Panc1 (cell line): ENCODE measurements at places on chromosomes 12 and 14.

- no peak for DNase-seq
Observed at GRCh38 chr12:98924-99352, 32.4 kb downstream of the IQSEC3 start.

- DNase-seq = no peak
Observed at GRCh38 chr12:20140751-20141150, 227.6 kb upstream of the PDE3A start.

GRCh38 chr14:55752580-55753390 is 172.8 kb downstream of the KTN1 start:
- DNase-seq = no peak

DNA sequence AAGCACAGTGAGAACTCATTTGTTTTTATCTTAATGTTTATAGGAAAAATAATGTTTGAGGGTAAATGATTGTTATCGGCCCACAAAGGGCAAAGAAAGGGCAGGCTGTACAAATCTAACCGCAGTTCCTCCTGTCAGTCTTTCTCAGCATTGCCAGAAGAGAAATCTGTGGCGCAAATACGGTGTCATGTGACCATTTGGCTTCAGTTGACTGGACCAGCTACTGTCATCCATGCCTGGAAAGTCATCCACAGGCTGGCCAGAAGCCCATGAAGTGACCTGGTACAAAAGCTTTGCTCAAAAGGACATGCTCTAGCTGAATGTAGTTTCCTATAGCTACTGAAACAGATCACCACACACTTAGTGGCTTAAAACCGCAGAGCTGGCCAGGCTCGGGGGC is 43.6 kb downstream of the HCAR2 start:
- DNase-seq = no peak

DNA sequence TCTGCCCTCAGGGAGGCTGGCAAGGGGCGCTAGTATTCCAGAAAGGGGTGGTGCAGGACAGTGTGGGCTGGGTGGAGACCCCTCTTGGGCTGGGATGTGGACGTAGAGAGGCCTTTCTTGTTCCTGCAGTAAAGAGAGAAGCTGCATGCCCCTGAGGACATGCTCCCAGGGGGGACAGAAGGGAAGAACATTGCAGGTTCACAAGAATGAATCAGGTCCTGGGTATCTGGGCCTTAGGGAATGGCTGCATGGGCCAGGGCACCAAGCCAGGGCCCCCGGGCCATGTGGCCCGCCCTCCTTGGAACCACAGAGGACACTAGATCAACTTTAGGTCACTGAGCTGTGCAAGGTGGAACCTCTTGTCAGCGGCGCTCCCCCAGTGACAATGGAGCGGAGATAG is 51.8 kb downstream of the ZNF664 start:
- DNase-seq = no peak

GRCh38 chr14:36111822-36112583 is 64.5 kb downstream of the PTCSC3 start:
- DNase-seq = no peak

DNA sequence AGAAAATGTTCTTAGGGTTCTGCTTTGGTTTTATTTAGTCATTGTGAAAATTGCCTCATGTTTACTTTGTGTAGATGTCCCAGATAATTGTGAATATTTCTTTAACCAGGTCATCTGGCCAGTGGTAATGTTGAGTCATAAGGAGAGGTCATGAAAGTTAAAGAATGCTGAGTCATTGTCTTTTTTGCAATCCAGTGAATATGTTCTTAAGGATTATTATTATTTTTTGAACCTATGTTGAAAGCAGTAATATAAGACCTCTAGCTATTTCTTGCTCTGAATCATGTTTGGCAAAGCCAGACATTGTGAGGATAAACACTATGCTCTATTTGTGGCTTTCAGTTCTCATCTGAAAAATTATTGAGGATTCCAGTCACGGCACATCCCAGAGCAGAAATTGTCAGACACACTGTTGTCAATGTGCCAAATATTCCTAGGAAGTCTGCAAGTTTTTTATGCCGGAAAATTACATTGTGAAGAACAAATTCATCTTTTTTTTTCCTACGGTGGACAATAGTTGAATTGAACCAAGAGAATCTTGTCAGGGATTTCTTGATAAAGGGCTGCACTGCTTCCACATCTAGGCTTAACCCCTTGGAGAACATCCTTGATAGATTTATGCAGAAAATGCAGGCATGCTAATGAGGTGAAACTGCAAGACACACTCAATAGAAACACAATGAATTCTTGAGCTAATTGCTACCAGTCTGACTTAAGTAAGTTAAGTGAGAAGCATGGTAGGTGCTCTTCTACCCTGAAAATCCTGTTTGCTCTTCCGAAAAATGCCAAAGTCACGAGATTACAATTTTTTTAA is 369.6 kb downstream of the ATP23 start:
- peak; percentile 92 for DNase-seq

- no peak for DNase-seq
Observed at GRCh38 chr12:74889563-74890236, 319.9 kb downstream of the KCNC2 start.
